ENCODE measurements at places on chromosomes 5 and 9.

DNA sequence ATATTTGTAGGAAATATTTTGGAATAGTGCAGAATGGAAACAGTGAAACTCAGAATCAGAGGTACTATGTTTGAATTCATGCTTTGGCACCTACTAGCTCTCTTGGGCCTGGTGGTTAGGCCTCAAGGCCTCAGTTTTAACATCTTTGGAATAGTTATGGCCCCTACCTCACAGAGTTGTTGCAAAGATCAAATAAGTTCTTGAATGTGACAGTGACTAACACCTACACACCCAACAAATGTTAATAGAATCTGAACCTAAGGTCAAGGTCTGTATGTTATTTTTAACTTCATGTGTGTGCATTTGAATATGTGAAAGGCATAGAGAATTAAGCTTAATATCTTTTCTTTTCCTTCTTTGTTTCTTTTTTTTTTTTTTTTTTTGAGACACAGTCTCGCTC, 87.3 kb downstream of the SLC44A1 start:
- DNase-seq: no peak

GRCh38 chr9:18756712-18757125, 276.3 kb downstream of the SAXO1 start:
- no peak for DNase-seq

- DNase-seq: no peak
Measured at GRCh38 chr9:73357607-73358006, 205.9 kb downstream of the ANXA1 start.

DNA sequence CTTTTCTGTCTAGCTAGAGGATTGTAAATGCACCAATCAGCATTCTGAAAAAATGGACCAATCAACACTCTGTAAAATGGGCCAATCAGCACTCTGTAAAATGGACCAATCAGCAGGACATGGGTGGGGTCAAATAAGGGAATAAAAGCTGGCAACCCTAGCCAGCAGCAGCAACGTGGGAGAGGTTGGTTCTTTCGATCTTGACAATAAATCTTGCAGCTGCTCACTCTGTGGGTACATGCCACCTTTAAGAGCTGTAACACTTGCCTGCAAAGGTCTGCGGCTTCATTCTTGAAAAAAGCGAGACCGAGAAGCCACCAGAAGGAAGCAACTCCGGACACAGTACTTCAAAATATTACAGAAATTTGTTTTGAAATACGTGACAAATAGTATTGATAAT, 424.6 kb upstream of the CDH9 start:
- DNase-seq: no peak

GRCh38 chr9:111712369-111712768, 51.0 kb downstream of the GNG10 start:
- no peak for DNase-seq

DNA sequence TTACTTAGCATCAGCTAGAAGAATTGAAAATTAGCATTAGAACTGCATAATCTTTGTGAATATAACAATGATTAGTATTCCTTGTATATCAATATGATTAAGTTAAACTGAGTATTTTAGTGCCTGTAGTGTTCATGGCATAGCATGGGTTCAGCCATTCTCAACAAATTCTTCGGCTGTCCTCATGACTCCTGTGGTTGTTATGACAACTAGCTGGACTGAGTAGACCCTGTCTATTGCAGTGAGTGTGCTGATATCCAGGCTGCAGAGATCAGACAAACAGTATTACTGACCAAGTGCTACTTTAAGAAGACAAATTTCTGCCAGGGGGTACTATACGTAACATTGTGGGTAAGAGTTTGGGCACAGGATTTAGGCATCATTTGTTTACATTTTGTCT, 125.9 kb downstream of the NUDT12 start:
- no peak for DNase-seq

DNA sequence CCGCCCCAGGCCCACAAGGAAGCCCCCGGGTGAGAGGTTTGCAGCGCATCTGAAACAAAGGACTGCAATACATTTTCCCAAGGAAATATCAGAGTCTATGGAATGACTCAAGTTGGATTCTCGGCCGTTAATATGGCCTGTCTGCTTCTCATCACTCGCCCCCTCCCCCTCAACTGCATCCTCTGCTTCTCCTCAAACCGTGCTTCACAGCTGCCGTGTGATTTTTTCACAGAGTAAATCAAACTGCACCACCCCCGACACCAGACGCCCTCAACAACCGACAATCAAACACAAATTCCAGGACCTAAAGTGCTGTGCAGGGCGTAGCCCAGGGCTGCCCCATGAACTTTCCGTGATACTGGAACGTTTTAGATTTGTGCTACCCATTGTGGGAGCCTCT, 176.9 kb downstream of the ROR2 start:
- DNase-seq: no peak

DNA sequence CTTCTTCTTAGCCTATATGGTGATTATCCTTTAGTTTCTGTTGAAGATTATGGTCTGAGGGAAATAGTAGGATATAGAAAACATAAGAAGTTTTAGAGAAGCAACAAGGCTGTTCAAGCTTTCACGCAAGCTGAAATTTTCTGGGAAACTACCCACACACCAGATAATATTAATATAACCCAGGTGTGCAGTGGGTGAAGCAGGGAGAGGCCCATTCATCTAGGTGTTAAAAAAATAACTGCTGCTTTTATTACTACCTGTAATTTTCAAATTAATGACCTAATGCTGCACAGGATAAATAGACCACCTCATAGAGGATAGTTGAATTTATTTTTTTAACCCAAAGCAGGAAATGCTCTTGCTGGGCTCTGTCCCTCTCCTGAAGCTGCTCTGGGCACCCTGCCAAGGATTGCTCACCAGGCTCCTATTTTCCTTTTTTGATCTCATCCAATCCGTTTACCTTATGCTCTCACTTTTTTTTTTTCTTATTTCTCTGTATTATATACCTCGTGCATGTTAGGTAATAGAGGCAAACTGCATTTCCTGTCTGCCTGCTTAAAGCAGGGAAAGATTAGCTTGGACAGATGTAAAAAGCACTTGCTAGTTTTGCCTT, 124.3 kb upstream of the SLC12A2 start:
- DNase-seq: no peak

DNA sequence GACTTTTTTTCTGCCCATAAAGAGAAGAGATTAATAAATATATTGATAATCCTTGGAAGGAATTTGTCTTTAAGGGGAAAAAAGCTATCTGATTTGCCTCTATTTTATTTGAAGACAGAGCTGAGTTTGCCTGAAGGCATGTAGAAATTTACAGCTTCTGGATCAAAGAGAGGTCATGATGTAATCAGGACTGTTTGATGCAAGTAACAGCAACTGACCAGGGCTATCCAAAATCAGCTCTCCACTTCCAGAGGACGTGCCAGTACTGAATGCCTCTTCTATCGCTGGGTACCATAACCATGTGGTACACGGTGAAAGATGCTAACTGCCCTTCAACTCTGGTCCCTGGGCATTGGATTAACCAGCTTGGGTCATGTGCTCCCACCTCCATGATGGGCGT, 90.6 kb downstream of the ZFAND5 start:
- DNase-seq: no peak

GRCh38 chr9:89319015-89319905, 960 bp downstream of the SECISBP2 start:
- no peak for DNase-seq

DNA sequence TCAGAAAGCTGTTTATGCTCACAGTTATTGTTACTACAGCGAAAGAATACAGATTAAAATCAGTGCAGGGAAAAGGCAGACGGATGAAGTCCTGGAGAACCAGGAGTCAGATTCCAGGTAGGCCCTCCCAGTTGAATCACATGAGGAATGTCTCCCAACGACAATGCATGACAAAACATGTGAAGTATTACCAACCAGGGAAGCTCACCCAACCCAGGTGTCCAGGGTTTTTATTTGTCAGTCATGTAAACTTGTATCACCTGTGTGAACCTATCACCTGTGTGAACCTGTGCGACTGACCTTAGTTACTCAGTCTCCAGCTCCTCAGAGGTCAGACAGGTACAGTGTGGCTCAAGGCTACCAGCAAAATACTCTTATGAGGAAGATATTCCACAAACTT, 63.9 kb downstream of the KIAA1958 start:
- no peak for DNase-seq

DNA sequence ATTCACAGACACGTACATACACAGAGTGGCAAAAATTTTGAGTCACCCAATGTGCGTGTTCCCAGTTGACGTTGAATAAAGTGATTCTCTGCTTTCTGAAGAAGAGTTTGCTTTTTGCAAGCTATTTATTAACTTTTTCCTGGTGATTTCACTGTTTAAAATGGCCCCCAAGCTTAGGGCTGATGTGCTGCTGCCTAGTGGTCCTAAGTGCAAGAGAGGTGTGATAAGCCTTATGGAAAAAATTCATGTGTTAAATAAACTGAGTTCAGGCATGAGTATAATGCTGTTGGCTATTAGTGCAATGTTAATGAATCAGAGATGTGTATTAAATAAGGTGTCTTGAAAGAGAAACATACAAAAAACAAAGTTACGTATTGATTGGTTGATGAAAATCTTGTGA, 16.9 kb downstream of the CSNK1G3 start:
- no peak for DNase-seq

GRCh38 chr9:111440226-111440625, 44.0 kb downstream of the ECPAS start:
- DNase-seq: no peak

DNA sequence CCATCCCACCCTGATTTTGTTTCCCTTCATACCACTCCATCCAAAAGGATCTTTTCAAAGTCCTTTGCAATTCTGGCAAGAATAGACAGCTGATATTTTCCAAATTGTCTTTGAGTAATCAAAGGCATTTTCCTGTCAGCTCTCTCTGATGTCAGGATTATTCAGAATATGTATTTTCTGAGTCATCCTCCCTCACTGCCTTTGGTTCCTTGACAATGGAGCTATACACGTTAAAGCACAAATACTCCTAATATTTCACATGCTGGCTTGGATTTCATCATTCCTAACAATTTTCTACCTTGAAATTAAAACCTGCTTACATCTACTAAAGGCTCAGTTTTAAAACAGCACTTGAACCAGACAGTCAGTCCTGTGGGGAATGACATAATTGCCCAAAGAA, 379.4 kb downstream of the GADD45G start:
- peak; percentile 80 for DNase-seq

DNA sequence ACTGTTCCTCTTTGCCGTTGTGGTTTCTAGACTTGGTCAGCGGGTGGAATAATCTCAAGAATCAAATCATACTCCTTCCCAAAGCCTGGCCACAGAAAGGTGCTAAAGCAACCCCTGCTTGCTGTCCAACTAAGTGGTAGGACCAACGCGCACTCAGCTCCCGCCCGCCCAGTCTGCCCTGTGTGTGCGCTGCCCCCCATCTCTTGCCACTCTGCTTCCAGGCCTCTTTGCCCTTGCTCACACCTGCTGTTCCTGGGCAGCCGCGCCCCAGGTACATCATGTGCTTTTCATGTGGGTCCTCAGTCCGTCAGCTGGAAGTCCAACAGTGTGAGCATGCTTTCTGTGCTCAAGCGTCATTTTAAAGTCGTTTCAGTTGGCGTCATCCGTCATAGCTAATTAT, 65.5 kb downstream of the SYK start:
- DNase-seq: no peak

DNA sequence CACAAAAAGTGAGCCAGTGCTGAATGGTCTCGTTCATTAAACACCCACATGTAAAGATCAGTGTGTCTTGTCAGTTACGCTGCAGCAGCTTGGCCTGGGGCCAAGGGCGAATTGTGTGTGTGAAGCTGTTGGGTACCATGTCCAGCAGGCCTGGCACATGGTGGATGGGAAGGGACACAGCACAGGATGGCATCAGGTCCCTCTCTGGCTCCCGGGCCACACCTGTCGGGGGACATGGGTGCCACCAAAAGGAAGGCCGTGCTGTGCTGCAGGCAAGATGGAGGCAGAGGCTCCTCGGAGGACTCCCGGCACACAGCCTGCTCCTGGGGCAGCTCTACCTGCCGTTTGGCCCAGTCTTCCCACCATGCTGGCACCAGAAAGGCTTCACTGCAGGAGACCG, 32.0 kb downstream of the NKD2 start:
- DNase-seq: no peak

GRCh38 chr5:154712518-154713437, 42.4 kb upstream of the LARP1 start:
- no peak for DNase-seq

DNA sequence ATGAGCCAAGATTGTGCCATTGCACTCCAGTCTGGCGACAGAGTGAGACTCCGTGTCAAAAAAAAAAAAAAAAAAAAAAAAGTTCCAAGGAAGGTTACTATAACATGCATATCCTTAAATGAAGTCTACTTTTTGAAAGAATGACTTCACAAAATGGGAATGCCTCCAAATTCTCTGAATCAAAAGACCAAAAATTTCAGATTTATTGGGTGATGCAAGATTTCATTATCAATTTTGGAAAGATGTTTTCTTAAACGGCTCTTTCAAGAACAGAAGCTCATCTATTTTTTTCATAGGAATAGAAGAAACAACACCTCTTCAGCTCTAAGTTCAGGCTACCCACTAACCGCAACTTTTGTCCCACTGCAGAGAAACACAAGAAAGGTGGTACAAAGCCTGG, 69.9 kb downstream of the AUH start:
- DNase-seq: no peak

DNA sequence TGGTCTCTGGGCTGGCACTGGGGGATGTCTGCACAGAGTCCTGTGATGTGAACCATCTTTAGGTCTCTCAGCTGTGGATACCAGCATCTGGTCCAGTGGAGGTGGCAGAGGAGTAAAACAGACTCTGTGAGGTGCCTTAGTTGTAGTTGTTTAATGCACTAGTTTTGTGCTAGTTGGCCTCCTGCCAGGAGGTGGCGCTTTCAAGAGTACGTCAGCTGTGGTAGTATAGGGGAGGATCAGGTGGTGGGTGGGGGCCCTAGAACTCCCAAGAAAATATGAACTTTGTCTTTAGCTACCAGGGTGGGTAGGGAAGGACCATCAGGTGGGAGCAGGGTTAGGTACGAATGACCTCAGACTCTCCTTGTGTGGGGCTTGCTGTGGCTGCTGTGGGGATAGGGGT, 197.1 kb downstream of the TMC1 start:
- DNase-seq: no peak

DNA sequence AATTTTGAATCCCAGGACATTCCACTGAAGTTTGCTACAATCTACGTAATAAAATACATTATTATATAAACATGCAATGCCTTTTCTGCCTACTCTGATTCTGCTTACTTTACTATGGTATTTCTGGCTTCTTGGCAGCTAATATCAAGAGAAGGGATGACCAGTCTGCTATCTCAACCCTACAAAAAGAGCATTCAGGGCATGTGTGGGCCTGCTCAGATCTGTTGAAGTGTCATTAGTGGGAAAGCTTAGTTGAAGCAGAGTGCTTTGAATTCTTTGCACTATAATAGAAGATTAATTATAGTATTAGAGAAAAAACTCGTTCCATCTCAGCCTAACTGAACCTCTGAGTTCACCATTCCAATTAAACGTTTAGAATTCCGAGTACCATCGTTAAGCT, 339.5 kb upstream of the ISL1 start:
- DNase-seq: no peak

Measured in inflammatory macrophage treated with lipopolysaccharide for 4 hours (primary cell).